ENCODE measurements at places on chromosomes 2 and 18.

DNA sequence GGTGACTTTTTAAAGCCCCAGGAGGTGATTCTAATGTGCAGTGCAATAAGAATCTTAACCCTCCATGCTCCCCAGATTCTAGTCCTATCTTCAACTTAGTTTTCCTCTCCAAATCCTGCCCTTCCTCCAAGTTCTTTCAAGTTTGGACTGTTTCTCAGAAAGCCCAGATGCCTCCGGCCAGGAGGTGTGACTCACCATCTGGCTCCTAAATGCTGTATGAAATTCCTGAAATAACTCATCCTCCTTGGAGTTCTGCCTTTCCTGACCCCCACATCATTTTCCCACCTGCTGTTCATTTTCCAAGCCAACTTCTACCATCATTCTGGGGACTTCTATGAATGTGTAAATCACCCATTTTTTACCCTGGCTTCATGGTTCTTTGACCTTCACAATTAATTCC lies 118.2 kb upstream of the NOL4 start:
- peak; percentile 56 for DNase-seq

- no peak for DNase-seq
These were observed 726.3 kb downstream of the TSN start for GRCh38 chr2:122481717-122482116.

DNA sequence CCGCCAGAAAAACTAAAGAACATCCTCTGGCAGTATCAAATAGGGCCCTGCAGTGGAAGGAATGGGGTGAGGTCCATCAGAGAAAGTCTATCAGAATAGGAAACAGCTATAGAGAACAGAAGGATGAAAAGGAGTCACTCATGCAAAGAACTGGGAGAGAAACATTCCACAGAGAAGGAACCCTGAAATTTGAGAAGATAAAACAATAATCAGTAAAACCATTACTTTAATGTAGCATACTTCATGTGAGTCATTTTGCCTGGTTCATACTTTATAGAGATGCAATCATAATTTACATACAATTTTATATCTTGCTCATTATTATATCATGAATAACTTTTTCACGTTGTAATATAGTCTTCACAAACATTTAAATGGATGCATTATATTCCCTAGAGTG lies 402.2 kb downstream of the NCKAP5 start:
- no peak for DNase-seq

- DNase-seq, result no peak
These were observed 129.8 kb upstream of the EPB41L3 start for GRCh38 chr18:5673616-5674015.

DNA sequence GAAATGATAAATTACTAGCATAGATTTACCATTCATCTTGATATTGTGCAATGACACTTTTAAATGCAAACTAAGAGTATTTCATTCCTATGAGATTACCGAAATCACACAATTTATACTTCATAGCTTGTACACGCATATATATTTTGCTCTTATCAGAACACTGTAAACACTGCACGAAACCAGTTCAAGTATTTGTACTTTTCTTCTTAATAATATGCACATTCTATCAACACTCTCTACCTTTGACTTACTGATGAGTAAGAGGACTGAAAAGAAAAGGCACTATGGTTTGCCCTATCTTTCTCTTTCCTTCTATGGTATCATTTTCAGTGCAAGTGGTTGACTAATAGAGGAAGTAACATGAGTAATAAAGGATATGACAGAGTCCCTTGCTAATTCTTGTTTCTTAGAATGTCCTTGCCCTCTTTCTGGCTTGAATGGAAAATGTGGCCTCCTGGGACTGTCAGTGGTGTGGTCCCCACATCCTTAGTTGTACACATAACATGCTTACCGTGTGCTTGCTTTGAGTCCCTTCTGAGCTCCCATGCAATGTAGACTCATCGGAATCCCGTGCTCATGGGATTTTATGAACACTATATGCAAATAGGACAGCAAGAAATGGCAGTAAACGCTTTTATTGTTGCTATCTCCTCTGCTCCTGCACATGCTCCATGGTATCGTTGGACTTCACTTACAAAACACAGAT lies 363.5 kb upstream of the TNP1 start:
- DNase-seq, result peak; percentile 94

DNA sequence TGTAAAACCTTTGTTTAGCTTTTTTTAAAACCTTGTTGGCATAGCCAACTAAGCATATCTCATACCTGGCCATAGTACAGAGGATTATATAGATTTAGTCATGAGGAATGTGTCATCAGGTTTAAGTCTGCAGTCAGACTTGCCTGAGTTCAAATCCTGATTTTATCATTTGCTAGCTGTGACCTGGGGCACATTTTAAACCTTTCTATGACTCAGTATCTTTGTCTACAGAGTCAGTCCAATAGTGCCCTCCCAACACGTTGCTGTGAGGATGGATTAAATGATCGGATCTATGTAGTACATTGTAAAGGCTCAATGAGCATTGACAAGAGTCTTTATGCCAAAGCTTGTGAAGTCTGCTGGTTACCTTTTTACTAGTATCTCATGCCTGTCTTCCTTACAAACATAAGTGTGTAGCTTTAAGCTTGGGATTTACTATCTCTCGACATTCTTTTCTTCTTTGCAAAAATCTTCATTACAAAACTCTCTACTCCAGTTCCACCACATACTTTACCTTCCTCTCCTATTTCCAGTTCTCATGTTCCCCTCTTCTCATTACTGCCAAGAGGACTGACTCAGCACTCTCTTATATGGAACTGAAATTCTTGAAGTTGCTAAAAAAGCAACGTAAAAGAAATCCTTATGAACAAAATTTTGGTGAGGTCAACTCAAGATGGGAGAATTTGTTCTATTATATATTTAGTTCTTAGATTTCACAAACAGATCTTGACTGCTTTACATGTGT lies 68.1 kb upstream of the RBMS1 start:
- peak; percentile 75 for DNase-seq

DNA sequence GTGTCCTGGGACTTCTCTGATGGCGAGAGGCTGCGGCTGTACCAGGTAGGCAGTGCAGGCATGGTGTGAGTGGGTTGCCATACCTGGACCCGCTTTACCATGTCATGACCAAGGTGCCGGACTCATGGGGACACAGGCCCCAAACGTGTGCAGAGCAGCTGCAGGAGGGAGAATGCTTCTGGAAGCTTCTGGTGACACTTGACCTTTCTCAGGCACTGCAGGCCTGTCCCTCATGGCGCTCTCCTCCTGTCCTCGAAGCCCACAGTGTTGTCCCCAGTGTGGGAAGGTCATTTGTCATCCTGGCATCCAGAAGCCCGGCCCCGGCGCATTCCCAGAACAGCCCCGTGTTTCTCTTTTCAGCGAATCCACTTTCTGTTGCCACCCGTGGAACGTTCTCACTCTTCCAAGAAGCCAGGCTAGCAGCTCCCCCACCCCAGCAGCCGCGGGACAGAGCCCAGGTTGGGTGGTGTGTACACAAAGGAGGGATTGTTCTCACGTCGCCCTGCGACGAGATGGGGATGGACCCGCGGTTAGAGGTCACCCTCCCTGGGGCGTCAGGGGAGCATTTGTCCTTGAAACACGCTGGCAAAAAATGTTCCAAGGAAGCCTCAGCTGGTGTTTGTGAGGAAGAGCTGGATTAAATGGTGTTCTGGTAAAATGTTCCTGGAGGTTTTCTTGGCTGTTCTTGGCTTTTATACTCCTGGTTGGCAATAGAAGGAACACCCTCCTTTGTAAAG lies 43.7 kb downstream of the SH3BP4 start:
- no peak for DNase-seq

- DNase-seq, result peak; percentile 54
These were observed 45.3 kb downstream of the SMAD7 start for GRCh38 chr18:48905513-48905912.

GRCh38 chr2:43754180-43754579 lies 19.7 kb upstream of the DYNC2LI1 start:
- DNase-seq, result no peak

GRCh38 chr2:60629801-60630385 lies 76.4 kb upstream of the BCL11A start:
- DNase-seq, result no peak

GRCh38 chr18:32122039-32122438 lies 30.4 kb downstream of the RNF138 start:
- DNase-seq, result no peak

- peak; percentile 30 for DNase-seq
These were observed 431.2 kb downstream of the LPIN1 start for GRCh38 chr2:12177455-12178288.

- no peak for DNase-seq
These were observed 33.5 kb upstream of the CALCRL start for GRCh38 chr2:187481543-187481942.

GRCh38 chr2:2788076-2788475 lies 457.0 kb upstream of the MYT1L start:
- DNase-seq, result no peak

- DNase-seq, result peak; percentile 1
These were observed 52.0 kb downstream of the DCC start for GRCh38 chr18:52391810-52392559.

- DNase-seq, result no peak
These were observed 6.3 kb upstream of the LTBP1 start for GRCh38 chr2:32940316-32940997.

GRCh38 chr2:11048335-11049008 lies 106.8 kb upstream of the SLC66A3 start:
- no peak for DNase-seq

GRCh38 chr2:86233436-86233835 lies 34.2 kb downstream of the MRPL35 start:
- no peak for DNase-seq

DNA sequence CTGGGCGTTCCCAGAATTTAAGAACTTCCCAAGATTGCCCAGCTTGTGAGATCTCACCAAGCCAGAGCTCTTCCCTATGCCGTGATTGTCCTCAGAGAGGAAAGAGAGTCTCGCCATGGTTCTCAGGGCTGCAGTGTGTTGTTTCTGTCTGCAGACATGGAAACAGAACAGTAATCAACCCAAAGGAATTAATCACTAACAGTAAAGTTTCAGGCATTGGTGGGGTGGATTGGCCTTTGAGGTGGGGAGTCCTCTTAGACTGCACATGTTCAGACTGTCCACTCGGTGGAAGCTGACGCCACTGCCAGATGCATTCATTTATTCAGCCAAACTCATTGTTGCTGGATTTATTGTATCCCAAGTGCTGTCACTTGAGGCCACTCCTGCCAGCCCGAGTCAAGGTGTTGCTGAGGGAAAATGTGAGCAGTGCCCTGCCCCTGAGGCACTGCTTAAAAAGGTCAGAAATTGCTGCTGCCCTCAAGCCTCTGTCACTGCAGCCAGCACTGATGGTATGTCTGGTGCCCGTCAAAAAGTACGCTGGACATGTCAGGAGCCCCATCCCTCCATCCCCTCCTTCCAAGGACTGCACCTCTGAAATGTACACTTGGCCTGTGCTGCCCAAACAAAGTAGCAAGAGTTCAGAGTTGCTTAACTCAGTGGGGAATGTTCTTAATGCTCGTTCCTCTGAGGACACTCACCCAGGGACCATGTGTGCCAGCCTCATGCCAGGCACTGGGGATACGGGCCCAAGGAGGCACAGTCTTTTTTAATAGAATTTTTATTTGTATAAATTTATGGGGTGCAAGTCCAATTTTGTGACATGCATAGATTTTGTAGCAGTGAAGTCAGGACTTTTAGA lies 201.0 kb downstream of the GLI2 start:
- peak; percentile 34 for DNase-seq

DNA sequence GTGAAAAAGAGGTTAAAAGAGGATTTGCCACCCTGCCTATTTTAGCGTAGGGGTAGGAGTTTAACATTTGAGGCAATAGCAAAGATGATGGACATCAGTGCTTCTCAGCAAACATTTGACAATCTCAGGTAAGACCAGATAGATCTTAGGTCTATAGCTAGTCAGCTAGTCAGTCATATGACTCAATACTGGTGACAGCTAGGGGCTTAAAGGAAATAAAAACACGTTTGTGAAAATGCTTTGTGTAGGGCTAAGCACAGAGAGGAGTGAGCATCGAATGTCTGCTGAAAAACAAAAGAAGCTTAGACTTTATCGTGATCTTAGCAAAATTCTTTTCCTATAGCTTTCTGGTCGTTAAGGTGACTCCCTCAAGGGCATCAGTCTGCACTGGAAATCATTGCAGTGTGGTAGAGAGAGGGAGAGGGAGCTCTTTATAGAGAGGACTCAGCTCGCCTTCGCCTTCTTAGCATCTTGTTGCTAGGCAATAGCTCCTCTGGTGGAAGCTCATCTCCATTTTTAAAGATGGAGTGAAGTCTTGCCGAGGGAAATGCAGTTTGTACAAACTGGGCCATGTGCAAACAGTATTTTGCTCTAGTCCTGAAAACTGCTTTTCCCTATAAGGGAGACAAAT lies 62.8 kb upstream of the SLC38A11 start:
- no peak for DNase-seq

DNA sequence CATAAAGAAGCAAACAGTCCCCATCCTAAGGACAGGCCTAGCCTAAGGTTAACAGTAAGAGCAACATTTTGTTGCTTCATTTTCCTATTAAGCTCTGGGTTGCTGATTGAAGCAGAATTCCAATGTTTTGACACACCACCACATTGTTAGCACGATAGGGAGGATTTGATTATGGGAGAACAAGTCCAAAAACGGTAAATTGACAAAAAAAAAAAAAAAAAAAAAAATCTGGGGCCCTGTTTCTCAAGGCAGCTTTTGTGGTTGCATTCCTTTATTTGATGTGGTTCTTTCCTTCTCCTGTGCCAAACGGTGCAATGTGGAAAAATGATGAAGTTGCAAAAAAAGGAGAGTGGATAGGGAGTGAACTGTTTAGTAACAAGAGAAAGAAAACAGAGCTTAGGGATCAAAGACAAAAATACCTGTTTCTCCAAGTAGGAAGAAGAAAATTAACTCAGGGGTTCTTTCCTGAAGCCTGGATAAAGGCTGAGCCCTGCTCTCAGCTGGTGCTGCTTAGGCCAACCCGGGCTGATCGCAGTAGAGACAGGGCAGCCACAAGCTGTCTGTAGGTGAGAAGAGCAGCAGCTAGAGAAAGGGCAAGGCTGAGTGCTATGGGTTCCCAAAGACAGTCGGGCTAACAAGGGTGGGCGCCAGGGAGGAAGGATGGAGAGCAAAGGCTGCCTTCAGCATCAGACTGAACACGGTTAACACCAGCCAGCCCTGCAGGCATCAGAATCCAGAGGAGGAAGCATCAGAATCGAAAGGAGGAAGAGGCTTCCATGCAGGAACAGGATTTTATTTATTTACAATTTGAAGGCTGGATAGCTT lies 167.8 kb upstream of the FOSL2 start:
- DNase-seq, result peak; percentile 93

DNA sequence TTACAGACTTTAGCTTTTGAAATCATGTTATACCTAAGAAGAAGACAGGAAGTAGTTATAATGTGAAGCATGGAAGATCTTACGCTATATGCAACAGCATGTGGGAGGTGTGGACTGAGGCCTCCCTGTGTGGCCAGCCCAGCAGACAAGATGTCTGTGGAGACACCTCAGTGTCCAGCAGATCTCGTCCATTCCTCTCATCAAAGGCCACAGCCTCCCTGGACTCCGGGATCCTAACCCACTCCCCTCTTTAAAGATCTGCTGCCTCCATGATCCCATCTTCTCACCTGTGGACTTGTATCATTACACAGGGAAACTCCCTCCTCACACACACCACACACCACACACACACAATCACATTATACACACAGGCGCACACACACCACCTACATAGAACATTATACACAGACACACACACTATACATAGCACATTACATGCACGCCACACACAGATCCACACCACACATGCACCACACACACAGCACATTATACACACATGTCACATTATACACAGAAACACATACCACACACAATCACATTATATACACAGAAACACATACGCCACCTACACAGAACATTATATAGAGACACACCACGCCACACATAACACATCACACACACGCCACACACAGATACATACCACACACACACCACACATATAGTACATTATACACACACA lies 89.5 kb downstream of the PXDN start:
- DNase-seq, result no peak
